Kidney epithelial cell (primary cell): ENCODE measurements at places on chromosomes 7 and 10. TPM values are rescaled to one million over a fixed set of nuclear protein-coding genes. Genes with fewer than 3 reads are reported as not detected.
A peak's percentile ranks its signal among the peaks of the same experiment; 100 is the strongest.

DNA sequence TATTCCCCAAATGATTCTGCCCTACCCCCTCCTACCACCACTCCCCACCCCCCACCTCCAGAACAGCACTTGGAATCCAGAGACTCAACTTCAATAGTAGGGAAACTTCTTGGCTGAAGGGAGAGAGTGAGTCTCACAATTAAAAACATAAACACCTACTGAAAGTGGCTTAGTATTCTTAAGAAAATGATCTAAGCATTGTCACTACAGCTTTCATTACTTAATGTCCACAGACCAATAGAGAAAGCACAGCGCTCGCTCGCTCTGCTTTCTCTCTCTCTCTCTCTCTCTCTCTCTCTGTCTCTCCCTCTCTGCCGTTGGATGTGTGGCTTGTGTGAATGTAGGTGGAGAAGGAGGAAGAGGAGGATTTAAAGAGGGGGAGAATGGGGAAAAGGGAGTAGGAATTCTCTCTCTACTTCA lies 1.5 kb upstream of the SEMA3A start:
- DNase-seq, result no peak

SHH gene
- total RNA-seq, result 2.8 and 4.5 TPM in 2 replicates

DNA sequence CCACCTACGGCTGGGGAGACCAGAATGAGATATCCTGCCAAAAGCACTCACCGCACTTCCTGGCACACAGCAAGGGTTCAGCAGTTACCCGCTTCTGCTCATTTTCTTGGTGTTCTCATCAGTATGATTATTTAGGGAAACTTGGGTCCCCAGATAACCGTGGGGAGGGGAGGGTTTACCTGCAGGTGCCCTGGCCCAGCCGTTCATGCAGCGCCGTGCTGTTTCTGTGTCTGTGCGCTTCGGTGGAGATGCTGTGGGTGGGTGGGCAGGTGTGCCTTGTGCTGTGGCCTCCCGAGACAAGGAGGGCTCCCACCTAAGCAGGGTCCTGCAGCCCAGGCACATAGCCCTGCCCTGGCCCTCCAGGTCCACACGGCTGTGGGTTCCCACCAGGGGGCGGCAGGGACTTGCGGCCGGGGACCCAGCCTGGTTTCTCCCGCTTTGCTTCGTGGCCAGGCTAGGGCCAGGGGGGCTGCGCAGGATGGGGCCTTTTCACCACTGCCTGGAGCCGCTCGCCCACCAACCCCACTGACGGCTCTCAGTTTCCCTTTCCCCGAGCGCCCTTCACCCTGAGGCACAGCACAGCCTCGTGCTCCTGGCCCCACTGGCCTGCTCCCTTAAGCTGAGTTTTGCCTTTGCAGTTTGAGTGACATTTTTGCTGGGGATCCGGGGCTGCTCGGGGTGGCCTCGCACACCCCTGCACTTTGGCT lies 78.5 kb downstream of the LHPP start:
- DNase-seq, result no peak

- DNase-seq, result no peak
These were observed 14.0 kb downstream of the MKLN1 start for GRCh38 chr7:131341690-131342089.

- DNase-seq, result peak; percentile 7
These were observed 1.0 kb upstream of the CBLL1 start for GRCh38 chr7:107742678-107743566.

GRCh38 chr7:24763303-24763901 lies 6.1 kb upstream of the GSDME start:
- no peak for DNase-seq

GRCh38 chr7:106535234-106535932 lies 125.6 kb downstream of the CCDC71L start:
- no peak for DNase-seq

DNA sequence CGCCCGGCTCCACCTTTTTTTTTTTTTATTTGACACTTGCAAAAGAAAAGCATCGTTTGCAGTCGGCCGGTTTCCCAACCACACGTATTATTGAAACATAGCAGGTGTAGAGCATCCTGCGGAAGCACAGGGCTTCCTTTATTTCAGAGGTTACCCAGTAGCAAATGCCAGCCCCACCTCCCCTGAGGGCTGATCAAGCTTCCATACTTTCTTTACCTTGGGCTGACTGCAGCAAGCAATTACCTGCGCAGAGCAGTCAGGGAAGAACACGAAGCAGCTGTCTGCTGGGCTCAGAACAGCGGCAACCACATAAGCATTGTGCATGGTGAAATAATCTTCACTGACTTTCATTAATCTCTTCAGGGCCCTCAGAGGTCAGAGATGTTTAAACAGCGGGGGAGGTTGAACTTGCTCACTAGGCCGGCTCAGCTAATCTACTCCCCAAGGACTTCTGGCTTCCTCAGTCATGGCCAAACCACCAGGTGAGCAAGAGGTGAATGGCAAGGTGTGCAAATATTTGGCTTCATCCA lies 784.7 kb upstream of the AUTS2 start:
- DNase-seq, result no peak

- DNase-seq, result no peak
These were observed 178.0 kb upstream of the GLI3 start for GRCh38 chr7:42414941-42415505.

- no peak for DNase-seq
These were observed 345.0 kb downstream of the SORCS1 start for GRCh38 chr10:106819490-106819889.

DNA sequence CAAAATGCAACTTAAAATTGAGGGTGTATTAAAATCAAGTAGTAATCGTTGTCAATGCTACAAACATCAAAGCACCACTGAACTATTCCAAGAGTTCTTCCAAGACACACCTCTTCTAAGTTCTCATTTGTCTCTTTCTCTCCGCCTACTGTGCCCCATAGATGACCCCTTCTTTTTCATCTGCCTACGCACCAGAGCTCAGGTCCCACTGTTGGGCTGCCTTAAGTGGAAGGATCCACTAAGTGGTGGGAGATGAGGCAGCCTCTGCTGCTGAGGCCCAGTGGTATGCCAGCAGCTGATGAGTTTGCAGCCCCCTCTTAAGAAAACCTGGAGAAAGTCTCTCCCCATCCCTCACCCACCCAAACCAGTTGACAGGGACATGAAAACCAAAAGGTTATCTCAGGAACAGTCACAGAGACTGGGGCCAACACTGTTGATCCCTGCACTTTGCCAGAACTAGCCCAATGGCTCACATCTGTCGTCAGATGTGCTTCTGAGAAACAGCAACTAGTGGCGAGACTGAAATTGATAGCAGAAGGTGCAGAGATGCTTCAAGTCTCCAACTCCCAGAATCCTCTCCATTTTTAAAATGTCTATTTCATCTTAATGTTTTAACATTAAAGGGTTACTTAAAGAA lies 88.4 kb downstream of the CHCHD3 start:
- DNase-seq, result no peak

GRCh38 chr10:48494611-48495010 lies 110.3 kb downstream of the ARHGAP22 start:
- no peak for DNase-seq

DNA sequence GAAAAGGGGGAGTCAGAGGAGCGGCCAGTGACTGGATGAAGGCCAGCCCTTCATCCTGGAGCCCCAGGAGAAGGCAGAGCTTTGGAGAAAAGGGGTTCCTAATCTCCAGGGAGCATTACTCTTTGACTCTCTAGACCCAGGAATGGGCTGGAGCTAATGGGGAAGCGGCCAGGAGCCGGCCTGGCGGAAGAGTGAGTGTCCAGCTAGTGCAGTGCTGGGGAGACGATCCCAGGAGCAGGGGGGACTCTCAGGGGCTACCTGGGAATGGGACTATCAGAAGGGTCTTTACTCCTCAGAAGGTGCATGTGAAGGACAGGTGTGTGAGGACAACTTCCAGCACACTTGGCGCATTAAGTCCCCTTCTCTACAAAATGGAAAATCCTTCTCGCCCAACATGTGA lies 2.4 kb upstream of the PAX2 start:
- DNase-seq, result no peak

DNA sequence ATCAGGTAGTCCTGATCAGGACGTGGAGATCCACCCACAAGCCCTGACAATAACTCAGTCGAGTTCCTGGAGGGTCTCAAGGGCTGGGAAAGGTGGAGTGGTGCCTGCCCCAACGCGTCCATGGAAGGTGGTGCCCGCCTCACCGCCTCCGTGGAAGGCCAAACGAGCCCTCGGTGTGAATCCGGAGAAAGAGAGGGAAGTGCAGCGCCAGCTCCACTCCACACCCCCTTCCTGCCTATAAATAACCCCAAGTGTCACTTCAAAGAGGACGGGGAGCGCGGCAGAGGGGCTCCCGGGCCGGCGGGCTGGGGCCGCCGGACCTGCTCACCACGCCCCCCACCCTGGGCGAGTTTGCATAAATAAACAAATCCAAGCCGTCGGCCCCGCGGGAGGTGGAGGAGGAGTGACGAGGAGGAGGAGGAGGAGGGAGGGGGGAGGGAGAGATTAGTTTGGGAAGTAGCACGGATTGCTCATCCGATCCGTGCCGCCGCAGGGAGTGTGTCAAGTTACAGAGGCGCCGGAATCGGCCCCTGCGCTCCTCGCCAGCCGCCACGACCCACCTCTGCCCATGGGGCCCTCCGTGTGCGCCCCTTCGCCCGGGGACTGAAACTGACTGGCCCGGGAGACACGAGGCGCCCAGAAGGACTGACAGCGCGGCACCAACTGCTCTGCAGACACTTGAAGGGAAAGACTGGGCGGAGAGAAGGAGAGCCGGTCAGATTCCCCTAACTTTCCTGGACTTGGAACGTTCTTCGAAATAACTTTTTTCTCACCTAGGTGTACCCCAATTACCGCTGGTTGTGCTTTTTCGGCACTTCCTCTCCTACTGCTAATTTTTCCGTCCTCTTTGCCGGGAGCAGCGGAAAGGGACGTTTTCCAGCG lies at the start of gene COL13A1:
COL13A1 (plus strand) TSS at position 473 of the 882 bp plus-strand sequence. CDS start 518 bp downstream, outside the sequence.
- no peak for DNase-seq
